NCI-H2081 treated with DMSO at 0.1 percent for 48 hours (cell line): ENCODE measurements at places on chromosomes 6 and 20.

DNA sequence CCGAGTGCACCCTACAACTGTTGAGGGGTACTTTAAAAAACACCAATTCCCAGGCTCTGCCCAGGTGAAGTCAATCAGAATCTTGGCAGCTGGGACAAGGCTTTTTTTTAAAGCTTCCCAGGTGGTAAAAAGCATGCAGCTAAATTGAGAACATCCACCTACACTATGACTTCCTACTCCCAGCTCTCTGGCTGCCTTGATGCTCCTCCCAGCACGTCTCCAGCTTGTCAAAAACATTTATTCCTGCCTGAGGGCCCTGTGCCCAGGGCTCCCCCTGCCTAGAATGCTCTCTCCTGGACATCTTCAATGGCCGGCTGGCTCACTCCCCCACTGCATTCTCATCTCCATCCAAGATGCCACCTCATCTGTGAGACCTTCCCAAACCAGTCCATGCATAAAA, 9.9 kb downstream of the ZBTB24 start:
- DNase-seq, result no peak

DNA sequence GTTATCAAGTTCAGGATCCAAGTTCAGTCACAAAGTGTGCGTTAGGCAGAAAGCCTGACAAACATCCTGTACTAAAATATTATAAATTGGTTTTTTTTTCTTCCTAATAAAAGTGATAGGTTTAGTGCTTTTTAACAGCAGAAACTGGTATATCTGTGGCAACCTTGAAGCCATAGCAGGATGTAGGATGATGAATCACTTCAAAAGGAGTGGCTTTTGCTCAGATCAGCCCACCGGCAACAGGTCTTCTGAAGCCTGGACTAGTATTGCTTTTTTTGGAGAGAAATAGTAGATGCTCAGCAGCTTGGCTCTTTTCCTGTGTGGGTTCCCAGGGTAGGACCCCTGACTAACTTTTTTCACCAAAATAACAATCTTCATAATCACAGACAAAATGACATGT, 190.8 kb downstream of the EPM2A start:
- DNase-seq, result no peak

GRCh38 chr6:72322771-72323170, 299.1 kb upstream of the KCNQ5 start:
- no peak for DNase-seq

DNA sequence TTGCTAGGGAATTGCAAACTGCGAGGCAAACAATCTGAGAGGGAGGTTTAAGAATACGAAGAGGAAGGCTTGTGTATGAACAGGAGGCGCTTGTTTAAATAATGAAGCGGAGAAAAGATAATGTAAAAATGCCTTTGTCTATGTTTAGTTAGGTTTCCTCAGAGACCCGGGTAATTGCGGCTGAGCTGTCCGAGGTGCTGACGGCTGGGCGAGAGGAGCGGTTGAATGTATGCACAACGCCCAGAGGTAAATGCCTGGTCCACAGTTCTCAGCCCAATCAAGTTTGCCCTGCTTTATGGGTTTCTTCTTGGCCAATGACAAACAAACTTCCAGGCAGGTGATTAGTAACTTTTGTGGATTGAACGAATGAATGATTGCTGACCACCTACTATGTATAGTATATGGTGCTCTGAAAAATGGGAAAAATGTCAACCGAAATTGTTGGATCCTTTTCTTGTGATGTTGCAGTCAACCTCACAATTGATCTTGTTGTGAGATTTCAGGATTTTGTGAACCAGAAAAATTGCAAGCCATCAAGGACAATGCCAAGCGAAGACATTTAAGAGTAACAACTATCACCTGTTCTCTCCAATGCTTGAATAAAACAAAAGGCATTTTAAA, 38.3 kb upstream of the SLC32A1 start:
- no peak for DNase-seq

GRCh38 chr20:5192570-5193431, 66.0 kb downstream of the CDS2 start:
- no peak for DNase-seq

GRCh38 chr20:18750735-18751134, 62.8 kb upstream of the SCP2D1 start:
- no peak for DNase-seq

GRCh38 chr6:101397199-101397598, 3.7 kb downstream of the GRIK2 start:
- peak; percentile 59 for DNase-seq

GRCh38 chr6:135129136-135129856, 51.8 kb upstream of the MYB start:
- DNase-seq, result no peak

GRCh38 chr20:18012901-18013300, 44.1 kb downstream of the MGME1 start:
- DNase-seq, result no peak
